ENCODE measurements at places on chromosomes 16 and 17. TPM values are rescaled to one million over a fixed set of nuclear protein-coding genes. Genes with fewer than 3 reads are reported as not detected.

KRTAP2-1 gene
- total RNA-seq, result not detected

TPSD1 gene
- total RNA-seq, result not detected

C17orf67 gene
- total RNA-seq, result 5.6 TPM

ZG16B gene
- total RNA-seq, result not detected

CD300LG gene
- total RNA-seq, result not detected

SMARCE1 gene
- 120 TPM for total RNA-seq

CCL16 gene
- total RNA-seq, result 0.51 TPM

CDT1 gene
- total RNA-seq, result 26.5 TPM

UMOD gene
- total RNA-seq, result not detected

NPIPB13 gene
- 23.5 TPM for total RNA-seq

TBC1D3I gene
- total RNA-seq, result 1.3 TPM

SLC35G6 gene
- total RNA-seq, result not detected

HASPIN gene
- total RNA-seq, result 11.8 TPM
